ENCODE measurements at places on chromosomes 1 and 21.

DNA sequence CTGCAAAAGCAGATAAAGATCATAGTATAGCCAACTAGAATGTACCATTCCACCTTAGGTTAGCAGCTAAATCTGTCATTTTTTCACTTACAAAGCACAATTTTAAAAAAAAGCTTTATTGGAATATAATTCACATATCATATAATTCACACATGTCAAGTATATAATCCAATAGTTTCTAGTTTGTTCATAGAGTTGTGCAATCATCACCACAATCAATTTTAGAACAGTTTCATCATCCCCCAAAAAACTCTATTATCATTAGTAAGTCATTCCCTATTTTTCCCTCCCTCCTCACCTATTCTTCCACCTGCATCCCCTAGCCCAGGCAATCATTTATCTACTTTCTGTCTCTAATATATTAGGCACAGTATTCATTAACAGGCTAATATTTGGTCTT is 32.0 kb upstream of the INSL5 start:
- DNase-seq = no peak

- DNase-seq = peak; percentile 15
Observed at GRCh38 chr1:112296908-112297307, 99.1 kb upstream of the CTTNBP2NL start.

DNA sequence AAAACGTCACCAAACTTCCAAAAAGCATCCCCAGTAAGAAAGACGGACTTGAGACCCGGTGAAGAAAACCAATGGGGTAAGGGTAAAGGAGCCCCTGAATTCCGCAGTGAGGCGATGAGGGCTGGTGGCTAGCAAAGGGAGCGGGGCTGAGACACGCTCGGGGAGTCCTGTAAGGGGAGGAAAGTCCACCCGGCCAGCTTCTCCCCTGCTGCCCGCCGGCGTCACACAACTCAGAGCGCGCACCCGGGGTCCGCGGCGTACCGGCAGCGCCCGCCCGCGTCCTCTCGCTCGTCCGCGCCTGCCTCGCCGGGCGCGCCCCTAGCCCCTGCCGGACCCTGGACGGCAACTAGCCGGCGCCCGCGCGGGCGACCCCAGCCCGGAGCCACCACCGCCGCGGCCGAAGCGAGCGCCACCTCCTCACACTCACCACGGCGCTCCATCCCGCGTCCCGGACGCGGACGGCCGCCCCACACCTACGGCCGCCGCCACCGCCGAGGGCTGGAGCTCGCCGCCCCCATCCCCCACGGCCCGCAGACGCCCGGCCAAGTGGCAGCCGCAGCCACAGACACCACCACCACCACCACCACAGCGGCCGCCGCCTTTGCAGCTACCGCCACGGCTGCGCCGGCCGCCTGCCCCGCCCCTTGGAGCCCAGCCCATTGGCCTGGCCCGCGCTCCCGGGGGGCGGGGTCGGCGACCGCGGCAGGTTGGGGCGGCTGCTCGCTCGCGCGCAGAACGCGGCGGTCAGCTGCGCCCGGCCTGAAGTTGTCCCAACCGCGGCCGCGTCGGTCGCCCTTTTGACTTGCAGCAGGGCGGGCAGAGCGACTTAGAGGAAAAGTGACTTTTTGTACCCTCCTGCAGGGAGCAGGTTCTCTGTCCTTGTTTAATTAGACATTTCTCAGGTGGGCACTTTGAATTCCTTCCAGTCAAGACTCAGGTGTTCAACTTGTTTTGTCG is 10.0 kb upstream of the ARHGAP29 start:
- DNase-seq = no peak

DNA sequence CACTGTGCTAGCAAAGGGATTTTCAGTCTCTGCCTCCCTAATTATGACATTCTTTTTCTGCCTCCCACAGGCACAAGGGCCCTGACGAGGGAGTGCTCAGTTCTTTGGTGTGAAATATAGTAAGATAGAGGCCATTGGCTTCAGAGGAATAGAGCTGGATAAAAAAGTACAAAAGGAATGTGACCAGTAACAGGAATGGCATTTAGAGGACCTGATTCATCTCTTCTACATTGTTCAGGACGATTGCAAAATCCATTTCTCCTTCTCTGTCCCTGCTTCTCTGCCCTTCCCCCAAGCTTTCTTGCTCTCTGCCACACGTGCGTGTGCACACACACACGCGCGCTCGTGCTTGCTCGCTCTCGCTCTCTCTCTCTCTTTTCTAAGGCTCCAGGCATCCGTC is 668.2 kb downstream of the KIF26B start:
- no peak for DNase-seq

GRCh38 chr1:63063367-63063766 is 259.0 kb upstream of the FOXD3 start:
- no peak for DNase-seq

DNA sequence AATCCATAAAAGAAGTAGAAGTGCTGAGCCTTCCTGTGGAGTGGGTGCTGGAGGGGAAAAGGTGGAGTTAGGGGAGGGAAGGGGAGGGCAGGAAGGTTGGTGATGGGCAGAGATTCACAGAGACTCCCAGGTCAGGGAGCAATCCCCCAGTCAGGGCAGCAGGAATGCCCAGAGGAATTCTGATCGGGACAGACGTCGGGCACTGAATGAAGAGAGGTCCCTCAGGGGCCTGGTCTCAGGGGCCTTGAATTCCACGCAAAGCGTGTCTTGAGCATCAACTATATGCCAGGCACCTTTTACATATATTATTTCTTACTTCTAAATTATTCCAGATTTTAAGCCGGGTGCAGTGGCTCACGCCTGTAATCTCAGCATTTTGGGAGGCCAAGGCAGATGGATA is 7.2 kb upstream of the PADI1 start:
- no peak for DNase-seq

DNA sequence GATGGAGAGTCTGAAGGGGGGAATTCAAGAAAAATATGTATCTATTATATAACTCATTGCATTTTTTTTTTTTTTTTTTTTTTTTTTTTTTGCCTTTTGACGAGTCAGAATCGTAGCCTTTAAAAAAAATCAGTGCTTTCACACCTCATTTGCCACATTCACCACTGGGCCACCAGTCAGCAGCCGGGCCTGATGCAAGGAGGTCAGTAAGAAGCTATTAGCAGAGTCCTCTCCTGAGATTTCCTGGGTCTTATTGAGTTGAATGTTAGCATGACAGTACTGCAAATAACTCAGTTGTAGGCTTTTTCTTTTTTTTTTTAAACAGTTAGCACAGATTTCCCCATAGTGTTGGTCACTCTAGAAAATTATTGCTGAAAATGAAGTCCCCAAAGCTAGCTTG is 139.8 kb downstream of the SPATA17 start:
- DNase-seq = no peak

DNA sequence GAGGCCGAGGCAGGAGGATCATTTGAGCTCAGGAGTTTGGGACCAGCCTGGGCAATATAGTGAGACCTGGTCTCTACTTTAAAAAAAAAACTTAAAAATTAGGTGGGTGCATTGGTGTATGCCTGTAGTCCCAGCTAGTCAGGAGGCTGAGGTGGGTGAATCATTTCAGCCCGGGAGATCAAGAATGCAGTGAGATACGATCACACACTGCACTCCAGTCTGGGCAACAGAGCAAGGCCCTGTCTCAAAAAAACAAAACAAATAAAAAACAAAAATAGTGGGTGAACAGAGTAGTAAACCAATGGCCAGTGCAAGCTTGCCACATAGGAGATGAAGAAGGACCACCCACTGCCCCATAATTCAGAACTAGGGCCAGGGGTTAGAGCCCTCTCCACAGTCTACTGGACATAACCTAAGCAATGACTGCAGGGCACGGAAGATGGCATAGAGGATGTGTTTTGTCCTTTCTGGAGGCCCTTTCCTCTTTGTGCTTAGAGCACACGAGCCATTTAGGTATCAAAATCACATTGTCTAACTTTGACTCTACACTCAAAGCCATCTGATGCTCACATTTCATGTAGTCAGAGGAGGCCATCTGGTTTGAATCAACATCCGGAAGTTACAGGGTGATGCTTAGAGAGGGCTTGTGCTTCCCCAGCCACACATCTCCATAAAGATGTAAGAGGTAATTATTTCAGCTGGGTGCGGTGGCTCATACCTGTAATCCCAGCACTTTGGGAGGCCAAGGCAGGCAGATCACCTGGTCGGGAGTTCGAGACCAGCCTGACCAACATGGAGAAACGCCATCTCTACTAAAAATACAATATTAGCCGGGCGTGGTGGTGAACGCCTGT is 12.6 kb downstream of the CD2 start:
- DNase-seq = no peak

All from smooth muscle cell of the brain vasculature (primary cell).